ENCODE measurements at places on chromosomes 7 and 10.
A peak's percentile ranks its signal among the peaks of the same experiment; 100 is the strongest.

GRCh38 chr10:108817584-108817983, 1105.7 kb downstream of the XPNPEP1 start:
- DNase-seq: no peak

- DNase-seq: no peak
Observed at GRCh38 chr7:126996659-126997058, 256.1 kb downstream of the GRM8 start.

- no peak for DNase-seq
Observed at GRCh38 chr7:99975782-99976521, at the start of gene AZGP1. TSS of gene AZGP1 (minus strand) at chr7:99976031. CDS start at chr7:99976020, 11 bp downstream.

- DNase-seq: no peak
Observed at GRCh38 chr10:78361031-78361430, 327.4 kb downstream of the RPS24 start.

DNA sequence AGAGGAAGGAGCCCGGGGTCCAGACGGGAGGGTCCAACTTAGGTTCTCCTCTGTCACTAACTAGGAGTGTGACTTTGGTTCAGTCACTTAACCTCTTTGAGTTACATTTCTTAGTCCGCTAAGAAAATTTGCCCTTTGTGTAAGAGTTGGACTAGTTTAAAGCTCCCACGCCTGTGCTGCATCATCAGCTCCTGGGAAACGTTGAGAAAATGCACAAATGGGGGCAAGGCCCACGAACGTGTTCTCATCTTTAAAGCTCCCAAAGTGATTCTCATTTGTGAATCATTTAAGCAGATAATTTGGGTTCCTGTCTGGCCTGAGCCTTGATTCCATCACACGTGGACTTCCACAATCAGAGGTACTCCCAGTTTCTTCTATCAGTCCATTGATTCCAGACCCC, 6.3 kb downstream of the ZNF467 start:
- no peak for DNase-seq

DNA sequence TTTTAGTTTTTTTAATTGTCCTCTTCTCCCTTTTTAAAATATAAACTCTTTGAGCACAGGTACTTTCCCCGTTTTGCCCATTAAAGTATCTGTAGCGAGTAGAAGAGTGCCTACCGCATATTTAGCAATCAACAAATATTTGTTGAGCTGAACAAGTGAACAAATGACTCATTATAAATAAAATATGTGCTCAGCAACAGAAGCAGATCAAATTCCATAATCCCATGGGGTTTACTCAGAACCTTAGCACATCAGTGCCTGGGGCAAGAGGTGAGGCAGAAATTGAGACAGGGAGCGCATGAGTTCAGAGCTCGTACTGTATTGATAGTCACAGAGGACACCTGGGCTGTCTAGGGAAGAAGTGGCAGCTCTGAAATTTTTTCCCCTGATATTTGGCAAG, 161.0 kb downstream of the SEM1 start:
- no peak for DNase-seq

GRCh38 chr7:116265881-116266280, 55.5 kb downstream of the TES start:
- DNase-seq: no peak

DNA sequence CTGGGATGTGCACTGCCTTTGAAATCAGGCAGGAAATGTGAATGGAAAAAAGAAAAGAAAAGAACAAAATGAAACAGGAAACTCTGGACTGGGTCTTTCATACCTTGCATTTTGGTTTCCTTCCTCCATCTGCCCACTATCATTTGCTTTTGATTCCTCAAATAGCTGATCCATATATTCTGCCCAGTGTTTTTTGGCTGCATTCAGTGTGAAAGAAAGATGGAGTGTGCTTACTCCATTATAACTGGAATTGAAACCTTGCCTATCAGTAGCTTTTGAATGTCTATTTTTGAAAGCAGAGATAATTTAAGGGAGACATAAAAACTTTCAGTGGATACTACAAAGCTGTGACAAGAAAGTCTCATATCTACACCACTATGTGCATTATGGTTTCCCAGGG, 64.1 kb upstream of the ASAH2 start:
- no peak for DNase-seq

- no peak for DNase-seq
Observed at GRCh38 chr7:41252957-41253356, 449.9 kb downstream of the INHBA start.

- DNase-seq: no peak
Observed at GRCh38 chr7:139094596-139094995, 14.9 kb downstream of the ZC3HAV1 start.

- DNase-seq: no peak
Observed at GRCh38 chr10:114719311-114719710, 61.2 kb upstream of the ABLIM1 start.

GRCh38 chr10:93154531-93154930, 80.8 kb downstream of the CYP26A1 start:
- no peak for DNase-seq

DNA sequence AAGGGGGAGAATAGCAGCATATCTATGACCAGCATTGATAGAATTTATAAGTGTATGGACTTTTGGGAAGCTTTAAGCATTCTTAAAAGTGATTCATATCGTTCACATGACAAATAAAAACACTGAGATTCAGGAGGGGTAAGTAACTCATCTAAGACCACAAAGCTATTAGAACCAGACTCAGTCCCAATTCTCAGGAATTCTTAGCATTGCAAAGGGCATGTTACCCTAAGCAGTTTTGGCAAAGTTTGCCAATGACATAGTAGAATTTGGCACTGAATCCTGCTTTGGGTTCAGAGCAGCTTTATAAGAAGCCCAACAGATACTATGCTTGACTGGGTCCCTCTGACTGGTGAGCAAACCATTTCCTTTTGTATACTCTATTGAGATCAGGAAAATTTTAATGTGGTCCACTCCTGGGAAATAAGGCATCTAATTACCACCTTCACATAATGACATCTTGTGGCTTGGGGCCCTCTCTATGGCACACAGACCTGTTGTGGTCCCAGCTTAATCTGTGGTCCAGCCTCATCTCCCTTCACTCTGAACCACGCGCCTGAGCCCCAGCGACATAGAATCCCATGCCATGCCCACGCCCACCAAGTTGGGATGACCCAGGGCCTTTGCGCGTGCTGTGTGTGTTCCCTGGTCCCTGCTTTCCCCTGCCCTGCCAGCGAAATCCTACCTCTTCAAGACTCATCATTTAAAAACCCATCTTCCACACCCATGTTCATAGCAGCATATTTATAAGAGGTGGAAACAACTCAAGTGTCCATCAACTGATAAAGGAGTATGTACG, 37.5 kb upstream of the DOCK1 start:
- DNase-seq: peak; percentile 44

Data from AG04450 (cell line).